ENCODE measurements at places on chromosomes 4 and X.

DNA sequence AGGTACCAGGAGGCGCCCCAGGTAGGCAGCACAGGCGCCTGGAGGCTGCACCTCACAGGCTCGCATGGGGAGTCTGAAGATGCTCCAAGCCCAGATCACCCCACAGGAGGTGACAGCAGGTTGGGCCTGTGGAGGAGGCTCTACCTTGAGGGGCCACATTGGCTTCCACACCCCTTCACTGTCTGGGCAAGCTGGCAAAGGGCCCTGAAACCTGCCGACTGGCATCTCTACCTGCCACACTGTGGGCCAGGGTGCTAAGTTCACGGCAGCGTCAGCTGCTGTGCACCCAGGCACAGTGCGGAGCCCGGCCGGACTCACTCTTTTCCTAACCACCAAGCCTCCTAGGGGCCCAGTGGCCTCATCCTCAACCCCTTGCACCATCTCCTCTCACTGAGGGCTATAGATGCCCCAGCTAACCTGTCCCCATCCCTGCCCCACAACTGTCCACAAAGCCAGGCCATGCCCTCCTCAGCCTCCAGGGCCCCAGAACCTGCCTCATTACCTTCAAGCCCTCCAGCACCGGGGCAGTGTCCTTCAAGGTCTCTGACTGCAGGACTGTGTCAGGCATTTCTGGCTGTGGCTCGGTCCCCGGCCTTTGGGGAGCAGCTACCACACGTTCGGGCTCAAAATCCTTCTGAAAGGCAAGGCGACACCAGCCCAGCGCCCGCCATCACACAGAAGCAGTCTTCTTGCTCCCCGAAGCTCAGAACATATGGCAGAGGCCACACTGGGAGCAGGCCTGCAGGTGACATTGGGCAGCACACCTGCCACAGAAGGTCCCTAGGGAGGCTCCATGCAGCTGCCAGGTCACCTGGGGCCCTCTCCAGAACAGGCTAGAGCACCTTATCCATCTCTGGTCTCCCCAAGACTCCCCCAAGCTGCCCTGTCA is 28.8 kb downstream of the FGFR3 start:
- DNase-seq, result no peak

DNA sequence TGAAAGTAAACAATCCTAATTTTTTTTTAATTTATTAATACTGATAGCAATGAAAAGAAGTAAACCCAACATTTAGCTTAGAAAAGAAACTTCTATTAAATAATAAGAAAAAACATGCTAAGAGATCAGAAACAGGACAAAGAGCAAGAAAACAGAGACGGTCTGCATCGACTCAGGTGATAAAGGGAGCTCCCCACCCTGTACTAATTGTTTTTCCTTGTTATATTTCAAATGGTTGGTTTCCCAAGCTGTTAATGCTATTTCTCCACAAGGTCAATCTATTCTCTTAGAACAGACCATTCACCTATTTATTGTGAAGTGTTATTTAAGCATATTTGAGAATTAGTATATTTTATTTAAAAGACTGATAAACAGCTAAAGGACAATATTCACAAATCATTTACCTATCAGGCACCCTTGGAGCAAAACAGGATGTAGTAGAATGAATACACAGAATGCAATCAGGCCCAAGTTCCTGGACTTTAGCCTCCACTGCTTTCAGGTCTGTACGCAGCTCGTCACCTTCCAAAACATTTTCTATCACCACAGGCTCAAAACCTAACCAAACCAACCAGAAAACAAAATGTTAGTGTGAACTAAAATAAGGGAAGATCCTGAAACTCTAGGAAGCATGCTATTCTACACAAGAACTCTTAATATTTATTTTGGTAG is 5.5 kb downstream of the SEPSECS start:
- DNase-seq, result no peak

DNA sequence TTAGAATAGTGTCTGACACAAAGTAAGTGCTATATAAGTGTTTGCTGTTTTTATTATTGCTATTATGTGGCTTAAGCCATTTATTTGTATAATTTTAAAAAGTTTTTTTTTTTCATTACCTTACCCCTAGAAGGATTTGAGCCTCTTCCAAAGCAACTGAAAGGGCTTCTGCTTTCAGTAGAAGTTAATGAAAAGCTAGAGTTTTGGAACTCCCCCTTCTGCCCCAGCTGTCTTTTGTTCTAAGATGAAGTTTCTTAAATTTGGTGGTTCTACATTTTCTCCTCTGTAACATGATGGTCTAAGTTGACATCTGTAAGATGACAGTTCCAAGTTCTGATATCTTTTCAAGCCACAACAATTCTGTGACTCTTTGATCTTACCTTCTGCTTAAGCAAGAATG is 30.3 kb downstream of the FHIP1A start:
- DNase-seq, result no peak

GRCh38 chrX:15646031-15646430 is 18.6 kb downstream of the CLTRN start:
- DNase-seq, result no peak

- peak; percentile 12 for DNase-seq
These were observed 763.8 kb upstream of the AADAT start for GRCh38 chr4:170853422-170854021.

DNA sequence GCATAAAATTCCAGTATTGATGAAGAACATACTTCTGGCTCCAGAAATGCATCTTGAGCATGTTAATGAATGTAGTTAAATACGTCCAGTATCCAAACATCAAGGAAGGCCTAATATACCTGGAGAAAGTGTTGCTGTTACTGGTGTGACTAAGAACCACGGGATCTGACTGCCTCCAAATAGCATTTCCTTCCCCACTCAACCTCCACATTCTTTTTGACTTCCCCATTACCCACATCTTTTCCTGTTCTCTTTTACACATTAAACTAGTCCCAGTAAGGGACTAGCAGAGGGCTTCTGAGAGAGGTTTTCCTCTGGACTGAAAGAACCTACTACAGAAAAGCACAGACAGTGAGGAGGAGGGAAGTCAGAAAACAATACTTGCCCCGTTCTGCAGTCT is 482.8 kb upstream of the HTR2C start:
- DNase-seq, result no peak

- DNase-seq, result no peak
These were observed 338.1 kb upstream of the SLIT2 start for GRCh38 chr4:19913650-19914049.

GRCh38 chrX:139559383-139560042 is 29.0 kb downstream of the F9 start:
- no peak for DNase-seq

- no peak for DNase-seq
These were observed 133.3 kb upstream of the PJA1 start for GRCh38 chrX:69298466-69299140.

- DNase-seq, result no peak
These were observed 416.3 kb downstream of the PCDH10 start for GRCh38 chr4:133565379-133565778.

- no peak for DNase-seq
These were observed 2.9 kb upstream of the AFP start for GRCh38 chr4:73433140-73433539.

DNA sequence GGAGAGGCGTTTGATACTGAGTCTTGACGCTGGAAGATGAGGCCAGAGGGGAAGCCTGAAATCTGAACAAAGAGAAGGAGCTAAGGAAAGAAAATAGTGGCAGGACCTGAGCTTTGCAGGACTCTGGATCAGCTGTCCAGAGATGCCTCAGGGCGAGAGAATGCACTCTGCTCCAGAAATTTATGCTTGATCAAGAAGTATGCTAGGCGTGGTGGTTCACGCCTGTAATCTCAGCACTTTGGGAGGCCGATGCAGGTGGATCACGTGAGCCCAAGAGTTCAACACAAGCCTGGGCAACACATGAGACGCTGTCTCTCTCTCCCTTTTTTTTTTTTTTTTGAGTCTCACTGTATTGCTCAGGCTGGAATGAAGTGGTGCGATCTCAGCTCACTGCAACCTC is 1.9 kb downstream of the TRIM75 start:
- DNase-seq, result no peak

GRCh38 chrX:101430457-101431078 is 22.5 kb downstream of the HNRNPH2 start:
- DNase-seq, result no peak

- no peak for DNase-seq
These were observed 7.6 kb downstream of the SEPTIN11 start for GRCh38 chr4:76957004-76957738.

DNA sequence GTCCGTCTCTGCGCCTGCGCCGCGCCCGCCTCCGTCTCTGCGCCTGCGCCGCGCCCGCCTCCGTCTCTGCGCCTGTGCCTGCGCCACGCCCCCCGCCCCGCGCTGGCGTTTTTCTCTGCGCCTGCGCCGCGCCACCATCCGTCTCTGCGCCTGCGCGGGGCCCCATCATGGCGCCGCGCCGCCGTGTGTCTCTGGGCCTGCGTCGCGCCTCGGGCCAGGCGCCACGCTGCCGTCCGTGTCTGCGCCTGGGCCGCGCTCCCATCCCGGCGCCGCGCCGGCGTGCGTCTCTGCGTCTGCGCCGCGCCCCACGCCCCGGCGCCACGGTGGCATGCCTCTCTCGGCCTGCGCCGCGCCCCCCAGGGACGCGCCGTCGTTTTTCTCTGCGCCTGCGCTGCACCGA is 51.8 kb upstream of the DUX4 start:
- DNase-seq, result no peak

GRCh38 chr4:175656649-175657048 is 155.4 kb downstream of the GPM6A start:
- DNase-seq, result no peak

- no peak for DNase-seq
These were observed 140.6 kb upstream of the GPC4 start for GRCh38 chrX:133555782-133556458.

- no peak for DNase-seq
These were observed 205.6 kb upstream of the S100G start for GRCh38 chrX:16444353-16444752.

GRCh38 chrX:43643201-43643600 is 12.9 kb upstream of the MAOA start:
- no peak for DNase-seq

GRCh38 chrX:21374994-21375707 is 933 bp downstream of the CNKSR2 start:
- no peak for DNase-seq

- DNase-seq, result no peak
These were observed 890.0 kb upstream of the FRG1 start for GRCh38 chr4:189050643-189051042.

- DNase-seq, result no peak
These were observed 193.5 kb upstream of the C1QTNF7 start for GRCh38 chr4:15234116-15234855.

GRCh38 chr4:7021930-7022664 is 21.1 kb upstream of the TADA2B start:
- no peak for DNase-seq

- DNase-seq, result no peak
These were observed 1.5 kb downstream of the FUNDC2 start for GRCh38 chrX:155028129-155028528.

DNA sequence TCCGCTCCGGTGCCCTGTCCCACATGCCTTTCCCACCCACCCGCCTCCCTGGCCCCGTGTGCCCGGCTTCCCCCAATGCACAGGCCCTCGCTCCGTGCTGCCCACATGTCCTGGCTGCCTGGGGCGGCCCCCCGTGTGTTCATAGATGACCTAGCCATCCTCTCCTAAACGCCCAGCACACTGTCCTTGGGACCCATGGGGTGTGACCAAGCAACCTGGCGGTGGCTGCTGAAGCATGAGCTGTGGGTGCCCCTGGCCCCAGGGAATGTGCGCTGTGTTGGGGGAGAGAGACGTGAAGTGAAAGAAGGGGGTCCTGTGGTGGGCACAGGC is 28.3 kb downstream of the MAEA start:
- DNase-seq, result no peak

DNA sequence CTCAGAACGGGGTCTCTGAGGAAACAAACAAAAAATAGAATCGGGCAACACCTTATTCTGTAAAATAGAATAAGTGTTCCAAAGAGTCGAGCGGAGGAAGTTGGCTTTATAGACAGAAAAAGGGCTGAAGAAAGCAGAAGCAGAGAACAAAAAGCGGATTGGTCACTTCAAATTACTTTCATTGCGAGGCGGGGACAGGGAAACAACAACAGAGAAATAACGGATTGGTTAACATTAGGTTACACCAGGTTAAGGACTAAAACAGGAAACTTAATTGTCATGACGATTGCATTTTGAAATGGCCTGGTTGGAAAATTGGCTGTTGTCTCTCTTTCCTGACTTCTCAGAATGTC is 433 bp upstream of the COQ2 start:
- DNase-seq, result no peak

DNA sequence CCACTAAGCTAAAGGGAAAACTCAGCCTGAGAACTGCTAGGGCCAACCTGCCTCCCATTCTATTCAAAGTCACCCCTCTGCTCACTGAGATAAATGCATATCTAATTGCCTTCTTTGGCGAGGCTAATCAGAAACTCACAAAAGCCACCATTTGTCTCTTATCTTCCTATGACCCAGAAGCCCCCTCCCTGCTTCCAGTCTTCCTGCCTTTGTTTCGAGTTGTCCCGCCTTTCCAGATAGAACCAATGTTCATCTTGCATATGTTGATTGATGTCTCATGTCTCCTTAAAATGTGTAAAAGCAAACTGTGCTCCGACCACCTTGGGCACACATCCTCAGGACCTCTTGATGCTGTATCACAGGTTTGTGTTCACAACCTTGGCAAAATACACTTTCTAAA is 459.8 kb downstream of the FSTL5 start:
- DNase-seq, result no peak
